Esophagus squamous epithelium (tissue), 5 donors: ENCODE measurements at places on chromosomes 2 and 18. TPM values are rescaled to one million over a fixed set of nuclear protein-coding genes. Genes with fewer than 3 reads are reported as not detected.

DNA sequence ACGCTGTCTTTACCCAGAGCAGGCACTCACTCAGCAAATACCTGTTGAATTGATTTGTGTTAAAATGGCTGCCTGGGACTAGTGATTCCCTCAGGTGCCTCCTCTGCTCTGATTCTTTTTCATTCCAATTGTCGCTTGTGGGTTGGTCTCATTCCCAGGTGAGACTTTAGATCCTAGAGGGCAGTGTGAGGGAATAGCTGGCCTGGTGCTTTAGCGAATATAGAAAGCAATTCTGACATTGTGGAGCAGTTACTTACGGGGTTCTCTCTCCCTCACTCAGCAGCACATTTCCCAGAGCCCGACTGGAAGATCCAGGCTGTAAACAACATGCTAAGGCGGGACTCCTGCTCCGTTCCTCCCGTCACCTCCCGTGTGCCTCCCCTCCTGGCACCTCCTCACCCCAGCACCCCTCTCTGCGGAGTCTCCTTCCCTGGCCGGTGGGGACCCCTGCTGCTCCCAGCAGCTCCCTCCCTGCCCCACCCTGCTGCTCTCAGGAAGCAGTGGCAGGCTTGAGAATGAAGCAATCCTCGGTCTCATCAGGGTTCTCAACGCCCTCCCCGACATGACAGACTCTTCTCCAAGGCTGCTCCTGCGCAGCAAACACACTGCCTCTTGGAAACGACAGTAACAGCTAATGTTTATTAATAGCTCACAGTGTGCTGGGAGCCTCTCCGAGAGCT is 26.9 kb downstream of the CELF4 start:
- no peak overlapping the region for H3K4me3 ChIP-seq
- no peaks in the 10 kb centered on the region for H3K27me3 ChIP-seq
- H3K4me1 ChIP-seq: no peaks in the 10 kb centered on the region

DNA sequence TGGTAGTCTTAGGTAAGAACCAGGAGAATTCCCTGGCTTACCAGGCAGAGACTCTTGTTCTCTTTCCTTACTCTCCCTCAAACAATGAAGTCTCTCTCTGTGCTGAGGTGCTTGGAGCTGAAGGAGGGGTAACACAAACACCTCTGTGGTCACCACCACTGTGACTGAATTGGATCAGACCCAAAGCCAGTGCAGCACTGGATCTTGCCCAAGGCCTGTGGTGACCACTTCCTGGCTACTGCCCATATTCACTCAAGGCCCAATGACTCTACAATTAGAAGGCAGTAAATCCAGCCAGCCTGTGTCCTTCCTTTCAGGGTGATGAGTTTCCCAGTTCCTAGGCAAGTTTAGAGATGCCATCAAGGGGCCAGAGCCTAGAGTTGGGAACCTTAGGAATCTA is 706.8 kb downstream of the SLC4A3 start:
- H3K4me1 ChIP-seq: peaks cover 21% of the 10 kb centered on the region
- no peaks in the 10 kb centered on the region for H3K36me3 ChIP-seq
- DNase-seq: no peak
- no peak overlapping the region for H3K27ac ChIP-seq
- H3K4me3 ChIP-seq: no peak overlapping the region
- no peaks in the 10 kb centered on the region for H3K27me3 ChIP-seq

DNA sequence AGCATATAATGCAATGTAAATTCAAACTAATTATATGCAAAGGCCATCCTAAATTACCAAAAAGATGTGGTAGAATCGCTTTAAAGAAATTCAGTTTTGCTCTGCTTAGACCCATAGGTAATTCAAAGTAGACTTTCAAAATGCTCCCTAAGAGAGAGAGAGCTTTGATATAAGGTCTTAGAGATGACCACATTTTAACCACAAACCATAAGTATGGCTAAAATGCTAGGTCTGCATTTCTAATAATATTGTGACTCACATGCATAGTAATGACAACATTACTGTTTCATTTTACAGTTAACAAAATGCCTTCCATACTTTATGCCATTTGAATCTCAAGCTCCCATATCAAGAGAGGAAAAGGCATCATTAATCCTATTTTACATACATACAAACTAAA is 144.5 kb downstream of the RAD51AP2 start:
- H3K36me3 ChIP-seq: no peaks in the 10 kb centered on the region
- no peak overlapping the region for H3K4me3 ChIP-seq
- no peaks in the 10 kb centered on the region for H3K27me3 ChIP-seq
- no peak for DNase-seq
- H3K27ac ChIP-seq: no peak overlapping the region

- H3K36me3 ChIP-seq: no peaks in the 10 kb centered on the region
- H3K27ac ChIP-seq: no peak overlapping the region
- H3K27me3 ChIP-seq: no peaks in the 10 kb centered on the region
- DNase-seq: no peak
- peaks cover 54% of the 10 kb centered on the region for H3K4me1 ChIP-seq
These were observed 108.8 kb downstream of the SH3RF3 start for GRCh38 chr2:109237792-109238191.

GRCh38 chr2:37326285-37326684 is 1.7 kb upstream of the PRKD3 start:
- peak overlapping the region; percentile 12 for H3K4me3 ChIP-seq
- no peak for DNase-seq
- no peaks in the 10 kb centered on the region for H3K27me3 ChIP-seq
- peak overlapping the region; percentile 96 for H3K27ac ChIP-seq
- H3K36me3 ChIP-seq: no peaks in the 10 kb centered on the region

- H3K4me3 ChIP-seq: no peak overlapping the region
- no peak for DNase-seq
- no peaks in the 10 kb centered on the region for H3K4me1 ChIP-seq
- H3K36me3 ChIP-seq: no peaks in the 10 kb centered on the region
- H3K27ac ChIP-seq: no peak overlapping the region
These were observed 1040.5 kb upstream of the ACVR2A start for GRCh38 chr2:146804288-146804687.

DNA sequence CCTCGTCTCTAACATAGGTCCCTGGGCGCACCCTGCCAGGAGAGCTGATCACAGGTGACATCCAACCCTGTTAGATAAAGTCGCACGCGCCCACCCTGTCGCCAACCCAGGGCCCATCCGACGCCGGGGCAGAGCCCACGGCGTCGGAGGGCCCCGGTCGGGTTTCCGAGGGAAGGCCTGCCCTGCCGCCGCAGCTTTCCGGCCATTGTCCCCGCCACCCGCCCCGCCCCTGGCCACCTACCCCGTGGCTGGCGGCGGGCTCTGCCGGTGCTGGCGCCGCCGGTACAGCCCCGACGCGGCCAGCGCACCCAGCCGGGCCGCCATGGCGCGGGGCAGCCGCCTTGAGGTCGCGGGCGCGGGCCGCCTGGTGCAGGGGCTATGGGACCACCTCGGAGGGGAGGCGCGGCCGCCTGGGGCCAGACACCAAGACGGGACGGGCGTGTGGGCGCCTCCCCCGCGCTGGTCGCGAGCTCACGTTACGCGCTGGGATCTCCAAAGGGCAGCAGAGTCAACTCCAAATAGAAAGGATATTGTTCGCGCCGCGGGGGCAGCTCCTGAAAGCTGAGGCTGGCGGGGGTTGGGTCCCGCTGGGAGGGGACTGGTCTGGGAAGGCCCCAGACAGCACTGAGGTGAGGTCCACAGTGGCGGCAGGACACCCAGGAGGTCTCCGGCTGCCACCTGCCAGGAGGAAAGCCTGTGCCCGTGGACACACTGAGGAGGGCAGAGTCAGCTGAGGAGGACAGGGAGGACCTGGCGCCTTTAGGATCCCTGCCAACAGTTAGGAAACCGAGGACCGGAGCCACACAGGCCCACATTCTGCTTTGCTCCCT is 11.1 kb downstream of the LIMS2 start:
- DNase-seq: no peak
- H3K4me3 ChIP-seq: peak overlapping the region; percentile 40
- H3K27ac ChIP-seq: peak overlapping the region; percentile 61
- H3K36me3 ChIP-seq: no peaks in the 10 kb centered on the region
- H3K4me1 ChIP-seq: peaks cover 16% of the 10 kb centered on the region

GRCh38 chr2:29281086-29281915 is 166.1 kb downstream of the CLIP4 start:
- no peaks in the 10 kb centered on the region for H3K27me3 ChIP-seq
- no peak overlapping the region for H3K4me3 ChIP-seq
- H3K4me1 ChIP-seq: no peaks in the 10 kb centered on the region
- no peaks in the 10 kb centered on the region for H3K36me3 ChIP-seq

The ITGA4 gene
- 6.1 TPM for total RNA-seq

The CNPPD1 gene
- 35.3 TPM for total RNA-seq

The FER1L5 gene
- 0.13 TPM for total RNA-seq
